Choroid plexus epithelial cell (primary cell): ENCODE measurements at places on chromosomes 11 and 22.
A peak's percentile ranks its signal among the peaks of the same experiment; 100 is the strongest.

GRCh38 chr11:117457835-117458234 is 130.2 kb downstream of the CEP164 start:
- no peak for DNase-seq

GRCh38 chr11:123062892-123063825 is 1.2 kb upstream of the HSPA8 start:
- peak; percentile 78 for DNase-seq

DNA sequence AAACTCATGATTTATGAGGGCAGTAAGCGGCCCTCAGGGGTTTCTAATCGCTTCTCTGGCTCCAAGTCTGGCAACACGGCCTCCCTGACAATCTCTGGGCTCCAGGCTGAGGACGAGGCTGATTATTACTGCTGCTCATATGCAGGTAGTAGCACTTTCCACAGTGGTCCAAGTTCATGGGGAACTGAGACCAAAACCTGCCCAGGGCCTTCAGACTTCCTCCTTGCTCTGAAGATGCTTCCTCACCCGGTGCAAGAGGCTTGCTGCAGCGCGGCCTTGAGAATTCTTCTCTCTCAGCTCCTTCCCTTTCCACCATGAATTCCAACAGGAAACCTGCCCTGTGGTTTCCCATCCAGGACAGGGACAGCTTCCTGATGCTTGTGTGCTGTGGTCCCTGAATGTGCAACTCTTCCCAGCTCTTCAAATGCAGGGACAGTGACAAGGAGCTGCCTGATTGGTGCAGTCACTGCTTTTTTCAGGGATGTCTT is 53.9 kb downstream of the GGTLC2 start:
- DNase-seq = no peak

GRCh38 chr11:20621679-20622078 is 22.3 kb downstream of the SLC6A5 start:
- DNase-seq = no peak

DNA sequence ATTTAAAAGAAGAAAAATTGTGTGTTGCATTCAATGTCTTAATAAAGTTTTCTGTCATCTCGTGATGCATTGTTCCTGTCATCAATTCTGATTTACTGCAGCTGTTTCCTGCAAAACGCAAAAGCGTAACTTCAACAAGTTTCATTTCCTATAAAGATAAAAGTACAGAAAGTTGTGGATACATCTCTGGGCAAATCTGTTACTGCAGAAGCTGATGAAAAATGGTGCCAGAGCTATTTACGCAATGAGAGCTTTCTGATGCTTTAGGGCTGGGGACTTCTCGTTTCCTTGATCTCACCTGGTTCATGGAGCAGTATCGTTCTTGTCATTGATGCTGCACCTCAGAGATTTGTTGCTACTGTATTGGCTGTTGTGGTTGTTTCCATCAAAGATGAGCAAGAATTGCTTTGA is 15.5 kb upstream of the MS4A12 start:
- DNase-seq = no peak

DNA sequence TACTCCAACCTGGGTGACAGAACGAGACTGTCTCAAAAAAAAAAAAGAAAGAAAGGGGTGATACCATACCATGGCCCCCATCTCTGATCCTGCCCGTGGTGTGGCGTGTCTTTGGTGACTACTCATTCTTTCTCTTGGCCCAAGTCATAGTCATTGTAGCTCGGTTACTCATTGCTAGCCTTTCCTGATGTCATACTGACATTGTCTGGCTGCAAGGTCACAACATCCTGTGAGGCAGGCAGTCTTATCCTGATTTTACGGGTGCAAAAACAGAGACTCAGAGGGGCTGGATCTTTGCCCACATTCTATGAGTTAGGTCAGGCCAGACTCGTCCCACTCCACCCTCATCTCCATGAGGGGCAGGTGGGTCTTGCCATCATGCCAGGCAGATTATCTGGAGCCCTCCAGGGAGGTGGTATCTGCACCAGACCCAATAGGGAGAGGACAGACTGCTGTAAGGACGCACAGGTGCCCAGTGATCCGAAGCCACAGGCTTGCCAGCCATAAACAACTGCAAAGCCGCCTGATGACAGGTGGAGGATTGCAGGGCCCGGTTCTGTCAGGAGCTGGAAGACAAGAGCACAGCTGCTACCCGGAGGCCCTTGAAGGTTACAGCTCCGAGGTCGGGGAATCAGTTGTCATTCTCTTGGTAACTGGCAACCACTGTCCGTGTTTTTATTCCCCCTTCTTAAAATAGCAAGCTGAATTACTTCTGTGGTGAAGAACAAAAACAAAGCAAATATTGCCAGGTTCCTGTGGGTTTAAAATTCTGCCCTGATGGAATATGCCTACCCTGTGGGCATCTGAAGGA is 13.8 kb downstream of the TOM1 start:
- peak; percentile 63 for DNase-seq

DNA sequence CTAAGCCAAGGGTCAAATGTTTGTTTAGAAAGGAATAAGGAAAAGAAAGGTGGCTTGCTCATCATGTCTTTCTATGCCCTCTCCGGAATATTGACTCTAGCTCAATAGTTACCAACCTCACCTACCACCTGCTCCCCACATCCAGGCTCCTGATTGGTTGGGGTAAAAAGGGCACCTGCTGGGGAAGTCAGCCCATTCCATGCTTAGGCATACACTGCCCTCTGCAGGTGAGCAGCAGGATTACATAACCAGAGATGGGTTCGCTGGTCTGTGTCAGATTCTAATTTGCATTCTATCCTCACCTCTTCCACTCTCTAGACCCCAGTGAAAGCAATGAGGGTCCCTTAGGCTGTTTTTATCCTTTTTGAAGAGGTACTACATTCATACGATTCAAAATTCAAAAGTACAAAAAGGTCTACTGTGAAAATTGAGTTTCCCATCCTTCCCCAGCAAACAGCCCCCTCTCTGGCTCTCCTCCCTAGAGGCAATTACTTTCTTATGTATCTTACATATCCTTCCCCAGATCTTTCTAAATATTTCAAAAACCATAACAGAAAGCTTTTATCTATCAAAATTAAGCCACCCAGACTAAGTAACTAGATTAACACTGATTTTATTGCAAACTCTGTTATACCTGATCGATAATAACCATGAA is 98.0 kb upstream of the ASPHD2 start:
- peak; percentile 62 for DNase-seq

DNA sequence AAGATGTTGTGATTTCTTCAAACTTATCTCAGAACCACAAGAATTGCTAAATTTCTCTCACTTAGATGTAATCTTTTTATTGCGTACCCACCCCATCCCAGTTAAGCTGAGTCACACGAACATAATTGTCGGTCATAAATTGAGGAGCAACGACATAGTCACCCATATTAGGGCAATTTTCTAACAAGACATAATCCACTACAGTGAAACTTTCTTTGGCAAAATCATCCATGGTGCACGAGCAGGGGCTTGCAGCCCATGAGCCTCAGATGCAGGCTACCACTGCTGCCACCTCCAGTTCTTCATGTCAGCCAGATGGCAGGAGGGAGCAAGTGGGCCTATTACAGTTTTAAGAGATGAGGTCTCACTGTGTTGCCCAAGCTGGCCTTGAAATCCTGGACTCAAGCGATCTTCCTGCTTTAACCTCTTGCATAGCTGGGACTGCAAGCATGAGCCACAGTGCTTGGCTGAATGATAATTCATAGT is 70.3 kb upstream of the GRK2 start:
- DNase-seq = peak; percentile 25

DNA sequence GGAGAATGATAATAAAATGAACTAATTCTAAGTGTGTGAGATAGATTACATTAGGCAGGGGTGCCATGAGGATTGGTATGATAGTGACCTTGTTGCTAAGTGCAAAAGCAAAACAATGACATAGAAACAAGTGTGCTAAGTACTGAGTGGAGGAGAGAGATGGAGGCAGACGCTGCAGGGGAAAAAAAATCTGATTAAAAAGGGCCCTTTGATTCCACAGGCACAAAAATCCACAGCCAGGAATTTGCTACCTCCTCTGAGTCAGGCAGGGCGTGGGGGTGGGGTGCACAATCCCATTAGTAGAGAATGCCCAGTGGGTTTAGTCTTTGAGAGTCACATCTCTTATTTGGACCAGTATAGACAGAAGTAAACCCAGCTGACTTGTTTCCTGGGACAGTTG is at the start of gene CNTF:
Gene CNTF (plus strand): TSS at position 322 of the 400 bp plus-strand sequence. CDS start 88 bp downstream, outside the sequence.
- DNase-seq = peak; percentile 35

DNA sequence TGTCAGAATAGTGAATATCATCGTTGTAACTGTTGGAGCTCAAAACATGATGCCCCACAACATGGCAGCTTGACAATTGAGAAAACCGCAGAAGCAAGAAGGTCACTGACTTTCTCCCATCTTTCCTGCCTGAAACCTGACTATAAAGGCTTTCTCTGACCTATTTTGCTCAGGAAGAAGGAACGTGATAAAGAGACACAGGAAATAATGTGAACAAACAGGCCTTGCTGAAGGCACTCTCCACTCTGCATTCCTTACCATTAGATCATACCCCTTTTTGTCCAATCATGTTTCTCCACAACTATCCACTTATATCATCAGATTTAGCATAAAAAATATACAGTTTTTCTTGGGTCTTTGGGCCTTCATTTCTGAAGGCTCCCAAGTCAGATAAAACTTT is 916.8 kb downstream of the METTL15 start:
- peak; percentile 52 for DNase-seq

GRCh38 chr11:20125927-20126326 is 34.3 kb downstream of the DBX1 start:
- peak; percentile 37 for DNase-seq

DNA sequence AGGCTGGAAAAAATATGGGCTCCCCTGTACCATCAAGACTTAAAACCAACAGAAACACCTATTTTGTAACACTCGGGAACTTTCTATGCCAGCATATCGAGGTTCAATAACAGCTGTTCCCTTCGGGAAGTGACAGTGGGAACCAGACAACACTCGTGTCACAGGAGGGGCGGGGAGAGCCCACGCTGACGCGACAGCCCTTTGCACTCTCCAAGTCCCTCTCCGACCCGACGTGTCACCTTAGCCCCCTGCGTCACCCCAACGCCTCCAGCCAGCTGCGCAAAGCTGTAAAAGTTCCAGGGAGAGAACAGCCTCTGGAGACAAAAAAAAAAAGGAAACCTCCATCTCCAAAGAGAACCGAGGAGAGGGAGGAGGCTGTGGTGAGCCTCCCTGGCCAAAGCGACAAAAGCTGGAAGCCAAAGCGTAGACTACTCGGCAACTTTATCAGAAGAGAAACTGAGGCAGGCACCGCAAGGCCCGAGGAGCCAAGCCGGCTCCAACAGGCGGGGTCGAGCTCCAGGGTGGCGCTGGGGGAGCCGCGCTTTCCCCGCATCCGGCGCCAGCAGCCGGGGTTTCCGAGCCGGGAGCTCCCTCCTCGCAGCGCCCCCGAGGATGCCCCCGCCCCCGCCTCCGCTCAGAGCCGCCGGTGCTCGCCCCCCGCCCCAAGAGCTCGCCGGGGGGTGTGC is 751 bp downstream of the ARFGAP3 start:
- DNase-seq = no peak

- peak; percentile 87 for DNase-seq
Measured at GRCh38 chr11:69088676-69089146, 40.0 kb downstream of the TPCN2 start.
